NCI-H1930 (cell line): ENCODE measurements at places on chromosomes 11 and 22.

DNA sequence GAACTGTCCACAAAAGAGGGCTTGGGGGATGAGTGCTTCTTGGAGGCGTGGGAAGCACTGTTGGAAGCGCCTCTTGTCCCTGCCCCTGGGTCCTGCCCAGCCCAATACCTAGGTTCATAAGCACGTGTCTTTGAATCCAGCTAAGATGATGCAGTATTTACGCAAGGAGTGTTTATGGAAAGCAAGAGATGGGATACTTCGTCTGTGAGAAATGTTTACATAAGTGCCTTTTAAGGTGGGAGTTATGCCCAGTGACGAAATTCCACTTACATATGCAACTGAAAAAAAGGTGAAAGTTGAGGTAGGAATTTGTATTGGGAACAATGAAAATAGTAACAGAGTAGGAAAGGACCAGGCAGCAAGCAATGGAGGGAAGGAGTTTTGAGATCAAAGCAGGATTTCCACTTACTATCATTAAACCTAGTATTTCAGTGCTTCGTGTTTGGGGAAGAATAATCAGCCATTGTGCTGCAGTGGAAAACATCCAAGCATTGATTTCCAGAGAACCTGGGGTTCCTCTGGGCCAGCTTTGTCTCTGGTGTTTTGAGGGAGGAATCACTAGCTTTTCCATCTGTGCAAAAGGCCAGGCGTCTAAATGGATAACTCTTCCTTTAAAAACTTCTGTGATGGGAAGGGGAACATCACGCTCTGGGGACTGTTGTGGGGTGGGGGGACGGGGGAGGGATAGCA, 115.3 kb upstream of the TTC12 start:
- no peak for DNase-seq

DNA sequence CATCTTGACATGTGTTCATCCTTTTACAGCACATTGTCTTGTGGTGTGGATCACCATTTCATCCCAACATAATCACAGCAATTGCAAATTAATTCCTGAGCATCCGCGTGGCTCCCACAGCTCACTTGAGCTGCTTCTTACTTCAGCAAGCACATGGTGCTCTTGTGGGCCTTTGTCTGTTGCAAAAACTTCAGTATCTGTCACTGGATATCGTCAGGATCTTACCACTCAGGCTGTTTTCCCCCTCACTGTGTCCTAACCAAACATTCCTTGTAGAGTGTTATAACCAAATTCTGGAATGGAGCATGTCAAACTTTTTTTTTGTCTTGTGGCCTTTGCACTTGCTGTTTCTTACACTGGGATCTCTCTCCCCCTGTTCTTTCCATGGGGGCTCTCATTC, 683.1 kb upstream of the ARHGAP42 start:
- DNase-seq, result no peak

GRCh38 chr11:118886681-118887111, 3.0 kb downstream of the CXCR5 start:
- no peak for DNase-seq

- no peak for DNase-seq
These were observed 11.1 kb downstream of the NAV2 start for GRCh38 chr11:19723572-19724342.

GRCh38 chr11:86692746-86693145, 20.3 kb upstream of the ME3 start:
- no peak for DNase-seq
